ENCODE measurements at places on chromosomes 1 and 21. TPM values are rescaled to one million over a fixed set of nuclear protein-coding genes. Genes with fewer than 3 reads are reported as not detected.

VWA5B1 gene
- total RNA-seq = not detected

DNA sequence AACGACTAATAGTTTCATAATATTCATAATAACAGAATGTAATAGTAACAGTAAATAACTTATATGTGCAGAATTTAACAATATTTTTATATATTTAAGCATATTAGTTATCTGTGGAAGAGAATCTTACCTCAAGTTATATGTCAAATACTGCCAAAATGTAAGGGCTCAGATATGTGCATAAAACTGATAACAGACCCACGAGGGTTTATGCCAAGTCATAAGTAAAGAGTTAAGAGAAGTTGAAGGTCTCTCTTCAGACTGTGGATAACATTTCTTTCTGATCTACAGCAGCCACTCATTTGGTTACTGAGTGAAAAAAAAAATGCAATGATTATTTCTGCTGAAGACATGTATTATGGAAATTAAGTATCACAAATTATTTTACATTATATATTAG lies 1167.8 kb upstream of the NCAM2 start:
- DNase-seq = no peak

- no peak for DNase-seq
Measured at GRCh38 chr1:56570924-56571372, 8.4 kb downstream of the PLPP3 start.

HAO2 gene
- not detected for total RNA-seq

WNT4 gene
- 0.10 TPM for total RNA-seq

DNA sequence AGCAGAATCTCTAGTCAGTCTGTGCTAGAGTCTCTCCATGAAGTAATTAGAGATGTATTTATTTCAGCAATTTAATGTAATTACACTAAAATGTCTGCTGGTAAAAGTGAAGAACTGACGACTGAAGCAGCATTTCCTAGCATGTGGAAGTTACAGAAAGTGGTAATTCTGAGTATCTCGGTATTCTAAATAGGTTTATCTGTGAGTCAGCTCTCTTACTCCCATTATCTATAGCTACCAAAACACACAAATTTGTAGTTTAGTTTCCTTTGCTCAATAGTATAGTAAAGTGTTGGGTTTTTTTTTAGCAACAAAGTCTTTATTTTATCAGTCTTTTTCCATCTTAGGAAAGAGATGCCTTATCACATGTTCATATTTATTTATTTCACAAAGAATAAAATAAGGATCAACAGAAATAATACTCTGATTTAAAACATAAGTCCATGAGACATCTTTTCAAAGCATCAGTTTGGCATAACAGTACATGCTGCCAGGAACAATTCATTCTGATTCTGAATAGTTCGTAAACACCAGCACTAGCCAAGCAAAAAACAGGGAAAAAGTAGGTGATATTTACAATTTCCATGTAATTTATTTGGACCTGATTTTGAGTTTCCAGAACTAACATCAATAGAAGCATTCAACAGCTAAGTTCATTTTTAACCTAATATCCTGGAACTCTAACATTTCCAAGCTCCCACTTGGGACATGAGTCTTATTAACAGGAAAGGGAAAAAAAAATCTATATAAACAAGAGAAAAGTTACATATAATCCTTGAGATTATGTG lies 76.3 kb downstream of the KCNT2 start:
- no peak for DNase-seq

DNA sequence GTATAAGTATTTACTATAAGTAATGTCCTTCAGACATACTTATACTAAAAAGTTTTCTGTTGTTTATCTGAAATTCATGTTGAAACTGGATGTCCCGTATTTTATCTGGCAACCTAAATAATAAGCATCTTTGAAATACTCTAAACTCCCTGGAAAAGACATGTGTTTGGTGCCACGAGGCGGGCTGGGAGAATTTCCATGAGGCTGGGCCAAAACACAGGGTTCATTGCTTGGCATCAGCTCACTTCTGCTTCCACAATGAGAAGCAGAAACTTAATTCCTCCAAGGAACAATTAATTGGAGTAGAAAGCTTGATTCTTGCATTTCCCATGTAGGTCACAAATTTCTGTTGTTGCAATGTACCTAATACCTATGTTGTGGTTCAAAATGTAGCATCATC lies 110.2 kb downstream of the PSMG1 start:
- no peak for DNase-seq

GRCh38 chr1:220873868-220874655 lies 5.2 kb upstream of the HLX start:
- DNase-seq = no peak

KCNJ9 gene
- total RNA-seq = not detected

OR2T12 gene
- total RNA-seq = not detected

DNA sequence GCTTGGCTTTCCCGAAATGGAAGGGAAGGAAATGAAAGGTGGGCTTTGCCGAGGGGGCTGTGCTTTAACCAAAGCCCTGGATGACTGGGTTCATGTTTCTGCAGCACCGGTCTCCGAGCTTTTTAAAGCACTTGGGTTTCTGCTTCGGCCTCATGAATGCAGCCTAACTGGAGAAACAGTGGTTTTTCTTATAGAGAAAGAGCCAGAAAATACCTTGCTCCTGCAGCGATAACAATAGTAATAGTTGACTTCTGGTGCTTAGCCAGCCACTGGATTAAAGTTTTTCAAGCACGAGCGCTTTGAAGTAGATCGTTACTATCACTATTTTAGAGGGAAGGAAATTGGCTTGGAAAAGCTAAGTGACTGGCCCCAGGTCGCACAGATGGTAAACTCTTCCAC lies 500 bp upstream of the DOCK7 start:
- DNase-seq = no peak

- no peak for DNase-seq
Measured at GRCh38 chr21:25953659-25954058, 216.9 kb downstream of the APP start.

OR2L2 gene
- 0.10 TPM for total RNA-seq

MYOG gene
- total RNA-seq = not detected

GRCh38 chr1:176801514-176802020 lies 338.6 kb downstream of the PAPPA2 start:
- no peak for DNase-seq

- no peak for DNase-seq
Measured at GRCh38 chr1:9758559-9759121, 65.1 kb downstream of the CLSTN1 start.

LY9 gene
- total RNA-seq = 0.64 TPM

DNA sequence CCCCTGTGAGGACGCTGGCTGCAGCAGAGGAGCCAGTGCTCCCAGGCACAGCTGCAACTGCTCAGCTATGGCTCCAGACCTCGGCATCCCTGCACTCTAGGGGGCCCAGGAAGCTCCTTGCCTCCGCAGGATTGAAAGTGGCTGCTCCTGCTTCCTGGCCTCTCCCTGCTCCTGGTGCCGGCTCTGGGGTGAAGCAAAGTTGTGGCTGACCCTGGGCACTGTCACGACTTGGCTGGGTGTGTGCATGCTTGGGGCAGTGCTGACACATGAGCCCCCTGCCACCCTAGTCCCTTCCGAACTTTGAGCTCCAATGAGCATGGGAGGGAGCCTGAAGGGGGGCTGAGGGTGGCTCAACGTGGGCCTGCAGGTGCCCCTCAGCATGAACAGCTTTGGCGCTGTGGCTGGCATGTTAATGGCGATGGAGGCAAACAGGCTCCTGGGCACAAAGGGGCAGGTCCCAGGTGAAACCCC lies 1512.2 kb downstream of the KCNT2 start:
- DNase-seq = no peak

GRCh38 chr1:7369866-7370265 lies 401.2 kb upstream of the VAMP3 start:
- no peak for DNase-seq

DNA sequence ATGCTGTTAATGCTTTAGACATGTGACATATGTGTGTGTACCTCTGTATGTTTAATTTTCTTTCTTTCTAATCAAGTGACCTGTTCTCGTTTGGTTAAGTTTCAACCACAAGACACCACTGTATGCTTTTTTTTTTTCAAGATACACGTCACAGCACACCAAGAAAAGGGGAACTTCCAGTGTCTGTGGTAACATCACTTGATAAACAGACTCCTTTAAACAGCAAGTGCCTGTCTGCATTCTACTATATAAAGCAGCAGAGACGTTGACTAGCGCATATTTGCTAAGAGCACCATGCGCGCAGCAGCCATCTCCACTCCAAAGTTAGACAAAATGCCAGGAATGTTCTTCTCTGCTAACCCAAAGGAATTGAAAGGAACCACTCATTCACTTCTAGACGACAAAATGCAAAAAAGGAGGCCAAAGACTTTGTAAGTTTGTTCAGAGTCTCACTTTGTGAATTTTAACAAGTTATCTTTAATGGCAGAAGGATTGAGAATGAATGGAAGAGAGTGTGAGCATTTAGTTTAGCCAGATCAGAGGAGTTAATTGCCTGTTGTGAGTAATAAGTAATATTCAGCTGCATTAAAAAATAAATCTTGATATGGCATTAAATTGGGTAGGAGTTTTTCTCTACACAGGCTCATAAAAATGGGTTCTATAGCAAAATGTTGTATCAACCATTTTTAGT lies at the start of gene RGS1:
Gene RGS1 (plus strand): TSS at position 275 of the 691 bp plus-strand sequence. CDS start 20 bp downstream, at position 295.
- DNase-seq = no peak

GRCh38 chr1:207811920-207812720 lies 60.3 kb downstream of the CD46 start:
- peak; percentile 89 for DNase-seq

TCHHL1 gene
- 0.42 TPM for total RNA-seq

ATP6V1G3 gene
- total RNA-seq = not detected

FCGR1A gene
- total RNA-seq = 9.3 TPM

Data from mesenteric fat pad (tissue), 1 donor.